Naive B cell (primary cell): ENCODE measurements at places on chromosomes 6 and 20.

- no peak for DNase-seq
Measured at GRCh38 chr20:23868321-23868720, 11.2 kb downstream of the CST5 start.

DNA sequence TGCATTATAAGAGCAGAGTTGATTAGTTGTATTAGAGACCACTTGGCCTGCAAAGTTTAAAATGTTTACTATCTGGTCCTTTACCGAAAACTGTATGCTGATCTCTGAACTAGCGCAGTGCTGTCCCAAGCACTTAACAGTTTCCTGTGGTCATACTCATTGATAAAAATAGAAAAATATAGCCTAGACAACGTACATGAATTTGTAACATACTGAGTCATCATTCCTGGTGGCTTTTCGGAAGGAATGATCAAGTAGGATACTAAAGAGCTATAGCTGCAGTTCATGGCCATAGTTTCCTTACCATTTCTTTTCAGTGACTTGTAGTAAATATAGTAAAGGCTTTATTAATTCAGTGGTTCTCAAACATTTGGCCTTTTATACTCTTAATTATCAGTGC lies 18.4 kb downstream of the TTK start:
- no peak for DNase-seq

DNA sequence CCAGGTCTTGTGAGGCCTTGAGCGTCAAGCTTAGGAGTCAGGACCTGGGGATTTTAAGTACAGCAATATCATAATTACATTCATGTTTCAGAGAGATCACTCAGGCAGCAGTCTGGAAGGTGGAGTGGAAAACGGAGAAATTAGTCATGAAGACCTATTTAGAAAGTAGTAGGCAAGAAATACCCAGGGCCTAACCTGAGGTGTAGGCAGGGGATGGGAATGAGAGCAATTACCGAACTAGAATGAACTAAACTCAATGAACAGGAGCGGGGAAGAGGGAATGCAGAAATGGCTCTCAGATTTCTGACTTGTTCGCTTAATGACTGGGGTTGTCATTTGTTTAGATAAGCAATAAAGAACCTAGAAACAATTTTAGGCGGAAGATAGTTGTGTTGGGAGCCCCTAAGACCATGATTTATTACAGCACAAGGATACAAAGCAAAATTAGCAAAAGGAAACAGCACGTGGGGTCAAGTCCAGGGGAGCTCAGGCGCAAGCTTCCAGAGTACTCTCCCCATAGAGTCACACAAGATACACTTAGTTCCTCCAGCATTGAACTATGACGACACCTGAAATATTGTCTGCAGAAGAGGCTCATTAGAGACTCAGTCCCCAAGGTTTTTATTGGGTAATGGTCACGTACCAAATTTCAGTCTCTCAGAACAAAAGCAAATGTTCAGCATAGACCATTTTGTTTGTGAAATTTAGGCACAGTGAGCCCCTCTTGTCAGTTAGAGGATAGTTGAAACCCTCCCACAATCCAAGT lies 178.8 kb upstream of the AKAP12 start:
- DNase-seq, result no peak

DNA sequence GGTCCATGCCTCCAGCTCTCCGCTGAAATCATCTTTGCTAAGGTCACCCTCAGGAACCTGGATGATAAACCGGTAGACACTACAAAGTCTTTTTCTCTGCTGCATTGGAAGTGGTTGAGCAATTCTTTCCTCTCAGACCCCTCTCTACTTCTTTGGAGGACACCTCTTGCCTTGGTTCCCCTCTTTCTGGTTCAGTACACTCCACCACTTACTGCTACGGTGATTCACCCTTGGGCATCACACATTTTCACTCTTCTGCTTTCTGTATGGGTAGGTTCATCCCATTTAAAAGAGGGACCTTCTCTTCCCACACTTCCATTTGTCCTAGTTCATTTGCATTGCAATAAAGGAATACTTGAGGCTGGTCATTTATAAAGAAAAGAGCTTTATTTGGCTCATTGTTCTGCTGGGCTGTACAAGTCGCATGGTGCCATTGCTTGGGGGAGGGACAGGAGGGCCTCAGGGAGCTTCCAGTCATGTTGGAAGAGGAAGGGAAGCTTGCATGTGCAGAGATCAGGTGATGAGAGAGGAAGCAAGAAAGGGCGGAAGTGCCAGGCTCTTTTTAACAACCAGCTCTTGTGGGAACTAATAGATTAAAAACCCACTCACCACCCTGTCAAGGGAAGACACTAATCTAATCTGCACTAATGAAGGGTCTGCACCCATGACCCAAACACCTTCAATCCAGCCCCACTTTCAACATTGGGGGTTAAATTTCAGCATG lies 149.7 kb upstream of the TMEM170B start:
- no peak for DNase-seq

- no peak for DNase-seq
Measured at GRCh38 chr6:111699123-111699522, 93.4 kb upstream of the TRAF3IP2 start.

GRCh38 chr6:36592221-36592655 lies 1.9 kb upstream of the SRSF3 start:
- DNase-seq, result peak; percentile 25

- DNase-seq, result no peak
Measured at GRCh38 chr6:15444881-15445280, 199.0 kb downstream of the JARID2 start.

- no peak for DNase-seq
Measured at GRCh38 chr20:16533502-16533901, 39.7 kb downstream of the KIF16B start.

DNA sequence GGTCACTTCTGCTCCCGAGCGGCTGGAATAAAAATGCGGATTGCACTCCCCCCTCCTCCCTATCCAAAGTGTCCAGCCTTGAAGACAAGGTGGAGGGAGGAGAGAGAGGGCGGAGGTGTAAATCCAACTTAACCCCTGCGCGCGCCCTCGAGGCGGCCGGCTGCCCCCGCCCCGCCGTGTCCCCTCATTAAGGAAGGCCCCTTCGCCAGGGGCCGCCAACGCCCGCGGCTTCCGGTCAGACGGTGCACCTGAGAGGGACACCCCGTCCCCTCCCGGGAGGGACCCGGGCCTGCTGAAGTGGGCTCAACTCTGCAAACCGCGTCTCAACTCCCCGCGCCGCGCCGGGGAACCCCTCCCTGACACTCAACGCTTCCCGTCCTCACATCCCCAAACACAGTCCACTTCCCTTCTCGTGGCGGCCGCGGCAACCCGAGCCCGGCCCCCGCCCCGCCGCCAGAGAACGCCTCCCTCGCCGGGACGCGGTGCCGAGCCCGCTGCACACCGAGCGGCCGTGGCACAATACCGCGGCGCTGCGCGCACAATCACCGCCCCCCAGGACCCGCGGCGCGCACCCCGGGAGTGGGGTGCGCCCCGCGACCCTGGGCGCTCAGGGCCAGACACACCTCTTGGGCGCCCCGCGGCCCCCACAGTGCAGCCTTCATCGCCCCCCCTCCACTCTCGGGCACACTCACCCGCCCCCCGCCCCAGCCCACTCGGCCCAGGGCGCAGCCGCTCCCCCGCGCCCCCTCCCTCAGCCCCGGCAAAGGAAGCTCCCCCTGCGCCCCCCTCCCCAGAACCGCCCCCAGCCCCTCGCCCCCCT lies 102.5 kb downstream of the NOL4L start:
- DNase-seq, result peak; percentile 45

DNA sequence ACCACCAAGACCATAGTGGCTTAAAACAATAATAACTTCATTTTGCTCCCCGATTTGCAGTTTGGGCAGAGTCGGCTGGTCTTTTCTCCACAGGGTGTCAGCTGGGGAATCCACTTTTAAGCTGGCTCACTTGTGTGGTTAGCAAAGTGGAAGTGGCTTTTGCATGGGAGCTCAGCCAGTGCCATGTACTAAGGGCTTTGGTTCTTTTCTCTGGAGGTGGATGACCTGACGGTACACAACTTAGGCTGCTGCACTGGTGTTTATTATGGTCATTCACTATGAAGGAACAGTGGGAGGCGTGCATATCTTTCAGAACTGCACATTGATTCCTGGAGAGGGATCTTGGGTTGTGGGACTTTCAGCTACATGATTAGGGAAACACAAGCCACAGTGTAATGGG lies 141.0 kb downstream of the OR2B2 start:
- no peak for DNase-seq

DNA sequence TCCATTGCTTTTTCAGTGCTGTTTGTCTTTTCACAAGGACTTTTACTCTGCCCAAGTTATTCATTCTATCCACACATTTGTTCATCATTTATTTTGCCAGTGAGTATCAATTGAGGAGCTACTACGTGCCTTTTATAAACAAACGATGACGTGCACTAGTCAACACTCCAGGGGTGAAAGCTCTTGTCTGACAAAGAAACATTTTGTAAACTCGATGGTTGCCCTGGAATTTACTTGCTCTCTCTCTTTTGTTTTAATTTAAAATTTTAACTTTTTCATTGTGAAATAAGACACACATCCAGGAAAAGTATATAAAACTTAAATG lies 8.3 kb upstream of the MRPS18A start:
- DNase-seq, result no peak

GRCh38 chr20:63628246-63628975 lies 1.5 kb upstream of the GMEB2 start:
- no peak for DNase-seq

DNA sequence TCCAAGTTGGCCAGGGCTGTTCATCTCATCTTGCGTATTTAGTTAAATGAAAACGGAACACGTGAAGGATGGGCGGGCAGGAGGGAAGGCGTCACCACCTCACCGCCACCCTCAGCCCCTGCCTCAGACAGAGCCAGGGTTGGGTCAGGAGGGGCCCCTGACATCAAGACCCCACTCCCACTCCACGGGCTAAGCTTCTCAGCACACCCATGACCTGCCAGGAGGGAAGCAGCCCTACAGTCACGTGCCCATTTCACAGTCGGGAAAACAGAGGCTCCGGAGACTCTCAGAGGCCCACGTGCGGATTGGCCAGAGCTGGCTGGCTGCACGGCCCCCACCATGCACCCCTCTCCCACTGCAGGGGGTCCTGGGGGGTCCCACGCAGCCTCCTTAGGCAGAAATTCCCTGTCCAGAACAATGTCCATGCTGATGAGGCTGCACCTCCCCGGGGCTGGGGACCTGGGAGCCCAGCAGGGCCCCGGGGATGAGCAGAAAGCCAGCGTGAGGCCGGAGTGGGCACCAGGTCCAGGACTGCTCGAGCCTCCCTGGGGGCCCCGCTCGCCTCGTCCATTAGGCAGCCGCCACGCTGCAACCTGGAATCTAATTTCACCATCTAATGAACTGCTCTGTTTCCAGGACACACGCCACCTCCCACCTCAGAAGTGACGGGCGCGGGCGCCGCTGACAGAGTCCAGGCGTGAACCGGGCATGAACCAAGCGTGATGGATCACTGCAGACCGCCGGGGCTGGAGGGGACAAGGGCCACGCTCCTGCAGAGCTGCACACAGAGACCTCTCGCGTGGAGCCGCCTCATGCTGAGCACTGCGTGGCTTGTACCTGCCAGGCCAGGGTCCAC lies 15.8 kb downstream of the KCNQ2 start:
- no peak for DNase-seq

- no peak for DNase-seq
Measured at GRCh38 chr6:134099770-134100169, 47.3 kb upstream of the SLC2A12 start.

GRCh38 chr20:17910828-17911294 lies 57.7 kb downstream of the SNX5 start:
- no peak for DNase-seq

GRCh38 chr6:139325125-139325524 lies 33.3 kb upstream of the TXLNB start:
- DNase-seq, result peak; percentile 58

DNA sequence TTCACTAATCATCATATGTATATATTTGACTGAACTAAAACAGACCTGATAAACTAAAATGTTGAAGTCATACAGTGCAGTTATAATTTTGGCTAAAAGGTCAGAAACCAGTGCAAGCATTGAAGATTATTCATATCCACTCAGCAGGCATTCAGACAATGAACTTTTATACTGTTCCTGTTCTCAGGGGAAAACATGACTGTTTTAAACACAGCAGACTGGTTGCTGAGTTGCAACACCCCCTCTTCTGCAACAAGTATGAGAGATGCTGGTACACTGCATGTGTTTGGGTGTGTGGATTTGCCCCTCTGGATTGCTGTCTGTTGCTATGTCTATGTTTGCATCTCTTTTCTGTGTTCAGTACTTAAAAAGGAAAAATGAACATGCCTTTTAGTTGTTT lies 206.8 kb downstream of the EYA4 start:
- no peak for DNase-seq

- no peak for DNase-seq
Measured at GRCh38 chr20:41198443-41198842, 61.1 kb downstream of the PLCG1 start.

DNA sequence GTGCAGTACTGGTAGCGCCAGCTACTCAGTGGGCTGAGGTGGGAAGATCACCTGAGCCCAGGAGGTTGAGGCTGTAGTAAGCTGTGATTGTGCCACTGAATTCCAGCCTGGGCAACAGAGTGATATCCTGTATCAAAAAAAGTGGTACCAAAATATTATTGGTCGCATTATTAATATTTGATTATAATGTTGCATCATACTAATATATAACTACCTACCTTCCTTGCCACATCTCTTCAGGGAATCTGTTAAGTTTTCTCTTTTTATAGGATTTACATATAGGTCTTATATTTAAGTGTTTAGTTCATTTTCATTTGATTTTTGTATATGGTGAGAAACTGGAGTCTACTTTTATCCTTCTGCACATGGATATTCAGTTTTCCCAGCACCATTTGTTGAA lies 66.3 kb upstream of the PHACTR3 start:
- no peak for DNase-seq

- DNase-seq, result no peak
Measured at GRCh38 chr6:113004470-113005270, 657.5 kb downstream of the RFPL4B start.

DNA sequence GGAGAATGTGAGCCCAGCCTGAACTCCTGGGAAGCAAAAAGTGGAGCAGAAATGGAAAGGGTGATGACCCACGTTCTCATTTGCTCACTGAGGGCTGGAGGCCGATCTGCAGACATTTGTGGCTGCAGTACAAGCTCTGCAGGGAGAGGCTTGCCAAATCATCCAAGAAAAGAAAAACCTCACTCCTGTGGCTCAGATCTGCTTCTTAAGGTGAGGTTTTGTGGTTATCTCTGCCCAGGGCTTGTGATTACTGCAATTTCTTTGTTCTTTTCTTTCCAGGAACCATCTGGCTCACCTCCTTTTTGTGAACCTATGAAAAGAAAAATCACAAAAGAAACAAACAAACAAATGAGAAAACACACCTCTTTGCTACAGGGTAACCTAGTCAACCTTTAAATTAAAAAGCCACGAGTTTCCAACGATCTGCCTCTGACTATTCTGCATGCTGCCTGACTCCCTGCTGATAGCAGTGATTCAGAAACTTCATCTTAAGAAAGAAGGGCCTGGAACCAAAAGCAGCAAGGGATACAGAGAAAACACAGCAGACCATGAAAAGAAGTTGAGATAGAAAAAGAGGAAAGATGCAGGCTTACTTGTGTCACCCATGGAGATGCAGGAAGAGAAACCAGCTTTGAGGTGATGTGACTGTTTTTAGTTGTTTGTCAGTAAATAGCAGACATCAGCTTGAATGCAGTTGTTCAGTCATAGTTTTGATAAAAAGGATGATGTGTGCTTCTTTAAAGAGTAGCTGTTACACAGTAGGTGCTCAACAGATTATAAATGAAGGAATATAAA lies 165.1 kb downstream of the LMBRD1 start:
- no peak for DNase-seq

GRCh38 chr6:56204134-56204533 lies 43.2 kb downstream of the COL21A1 start:
- no peak for DNase-seq
